ENCODE measurements at places on chromosomes 11 and 22.

DNA sequence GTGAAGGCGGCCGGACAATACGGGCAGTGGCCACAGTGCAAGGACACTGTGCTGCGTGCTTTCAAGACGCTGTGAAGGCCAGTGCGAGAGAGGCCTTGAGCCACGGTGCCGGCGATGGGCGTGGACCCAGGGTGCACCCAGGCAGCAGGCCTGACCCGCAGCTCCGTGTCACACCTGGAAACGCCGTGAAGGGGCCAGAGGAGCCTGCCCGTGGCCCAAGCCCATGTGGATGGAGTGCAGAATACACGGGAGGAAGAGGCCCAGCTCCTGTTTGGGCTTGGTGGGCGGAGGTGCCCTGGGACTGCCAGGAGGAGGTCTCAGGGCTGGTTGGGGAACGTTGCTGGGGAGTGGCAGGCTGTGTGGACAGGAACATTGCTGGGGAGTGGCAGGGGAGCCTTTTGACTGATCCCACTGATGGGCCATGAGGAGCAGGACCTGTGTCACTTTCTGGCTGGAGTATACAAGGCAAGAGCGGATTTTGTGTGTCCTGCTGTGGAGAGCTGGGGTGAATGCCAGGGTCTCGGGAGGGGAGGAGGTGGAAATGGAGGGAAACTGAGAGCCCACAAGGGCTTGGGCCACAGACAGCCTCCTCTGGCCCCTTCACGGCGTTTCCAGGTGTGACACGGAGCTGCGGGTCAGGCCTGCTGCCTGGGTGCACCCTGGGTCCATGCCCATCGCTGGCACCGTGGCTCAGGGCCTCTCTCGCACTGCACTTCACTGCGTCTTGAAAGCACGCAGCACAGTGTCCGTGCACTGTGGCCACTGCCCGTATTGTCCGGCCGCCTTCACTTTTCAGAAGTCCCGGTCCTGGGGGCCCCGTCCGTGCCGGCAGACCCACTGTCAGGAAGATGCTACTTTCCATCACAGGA, 925.4 kb downstream of the BRD1 start:
- no peak for DNase-seq

DNA sequence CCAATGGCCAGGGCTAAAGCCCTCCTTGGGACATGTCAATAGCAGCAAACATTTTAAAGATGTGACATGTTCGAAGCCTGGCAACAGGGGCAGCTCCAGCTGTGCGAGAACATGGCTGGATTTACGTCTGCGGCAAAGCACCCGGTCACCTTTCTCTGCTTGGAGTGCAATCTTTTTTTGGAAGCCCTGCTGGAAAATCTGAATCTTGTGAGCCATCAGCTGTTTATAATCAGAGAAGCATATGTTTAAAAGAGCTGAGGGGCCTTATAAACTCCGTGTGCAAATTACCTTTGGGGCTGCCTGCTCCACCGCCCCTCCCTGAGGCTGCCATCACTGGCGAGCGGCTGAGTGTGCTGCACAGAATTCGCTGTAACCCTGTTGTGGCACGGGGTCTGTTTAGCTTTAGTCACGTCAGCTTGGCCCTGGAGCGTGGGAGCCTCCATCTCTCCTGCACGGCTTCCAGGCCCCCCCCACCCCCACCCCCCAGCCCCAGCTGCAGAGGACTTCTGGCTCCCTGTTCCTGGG, 9.0 kb upstream of the KCNQ1OT1 start:
- DNase-seq = no peak

GRCh38 chr11:63961608-63962412, 12.6 kb upstream of the COX8A start:
- DNase-seq = no peak

- no peak for DNase-seq
Observed at GRCh38 chr11:34650528-34650927, 29.6 kb downstream of the EHF start.

DNA sequence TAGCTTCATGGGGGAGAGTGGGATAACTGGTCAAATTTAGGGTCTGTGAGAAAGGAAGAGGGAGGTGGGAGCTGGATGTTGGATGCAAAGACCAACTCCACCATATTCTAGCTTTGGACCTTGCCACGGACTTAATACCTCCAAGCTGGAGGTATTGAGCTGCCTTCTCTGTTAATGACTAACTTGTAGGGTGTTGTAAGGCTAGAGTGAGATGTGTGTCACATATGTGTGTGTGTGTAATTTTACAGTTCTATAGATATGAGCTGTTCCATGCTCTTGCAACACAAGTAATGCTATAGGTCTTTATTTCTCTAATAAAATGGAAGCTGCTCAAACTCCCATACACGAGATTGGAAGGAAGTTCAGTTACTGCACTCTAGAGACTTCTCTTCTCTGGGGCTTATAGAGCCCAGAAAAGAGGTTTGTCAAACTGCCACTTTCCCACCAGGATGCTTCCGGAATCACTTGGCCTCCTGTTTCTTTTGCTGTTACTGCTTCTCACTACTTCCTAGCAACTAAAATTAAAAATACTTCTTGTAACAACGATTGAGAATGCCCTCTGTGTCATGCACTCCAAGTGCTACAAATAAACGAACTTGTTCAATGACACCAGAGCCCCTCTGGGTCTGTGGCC, 16.0 kb upstream of the FJX1 start:
- DNase-seq = no peak

- DNase-seq = no peak
Observed at GRCh38 chr11:128933481-128934178, 9.0 kb downstream of the TP53AIP1 start.
